ENCODE measurements at places on chromosomes 11 and 22.
A peak's percentile ranks its signal among the peaks of the same experiment; 100 is the strongest.

GRCh38 chr11:57513911-57514537 is 1.5 kb downstream of the SLC43A1 start:
- DNase-seq = peak; percentile 28

- DNase-seq = no peak
Measured at GRCh38 chr11:86988351-86988881, 33.2 kb upstream of the FZD4 start.

DNA sequence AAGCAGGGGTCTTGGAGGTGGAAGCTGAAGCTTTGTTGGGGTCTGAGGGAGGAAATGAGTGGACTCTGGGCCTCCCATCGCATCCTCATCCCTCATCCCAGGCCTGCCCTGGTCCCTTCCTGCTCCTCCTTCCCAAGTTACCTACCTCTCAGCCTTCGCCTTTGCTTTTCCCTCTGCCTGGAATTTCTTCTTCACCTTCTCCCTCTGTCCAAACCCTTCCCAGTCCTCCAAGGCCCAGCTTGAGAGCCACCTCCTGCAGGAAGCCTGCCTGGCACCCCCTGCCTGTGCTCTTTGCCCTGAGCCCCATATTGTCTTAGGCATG is 2.1 kb upstream of the NUDT8 start:
- no peak for DNase-seq

DNA sequence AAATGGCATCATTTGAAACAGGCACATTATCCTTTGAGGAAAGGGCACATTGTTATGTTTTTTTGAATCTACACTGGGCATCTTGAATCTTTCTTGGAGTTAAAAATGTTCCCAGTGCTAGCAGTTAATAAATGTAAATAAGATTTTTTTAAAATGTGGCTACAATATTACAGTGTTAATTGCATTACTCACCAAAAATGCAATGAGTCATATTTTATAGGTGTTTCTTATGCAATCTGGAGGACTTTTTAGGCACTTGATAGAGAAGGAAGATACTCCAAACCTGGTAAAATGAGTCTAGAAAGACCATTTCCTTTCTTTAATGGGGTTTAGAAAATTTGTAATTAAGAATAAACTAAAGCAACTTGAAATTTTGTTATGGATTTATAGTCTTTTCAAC is 238.0 kb downstream of the METTL15 start:
- peak; percentile 28 for DNase-seq

DNA sequence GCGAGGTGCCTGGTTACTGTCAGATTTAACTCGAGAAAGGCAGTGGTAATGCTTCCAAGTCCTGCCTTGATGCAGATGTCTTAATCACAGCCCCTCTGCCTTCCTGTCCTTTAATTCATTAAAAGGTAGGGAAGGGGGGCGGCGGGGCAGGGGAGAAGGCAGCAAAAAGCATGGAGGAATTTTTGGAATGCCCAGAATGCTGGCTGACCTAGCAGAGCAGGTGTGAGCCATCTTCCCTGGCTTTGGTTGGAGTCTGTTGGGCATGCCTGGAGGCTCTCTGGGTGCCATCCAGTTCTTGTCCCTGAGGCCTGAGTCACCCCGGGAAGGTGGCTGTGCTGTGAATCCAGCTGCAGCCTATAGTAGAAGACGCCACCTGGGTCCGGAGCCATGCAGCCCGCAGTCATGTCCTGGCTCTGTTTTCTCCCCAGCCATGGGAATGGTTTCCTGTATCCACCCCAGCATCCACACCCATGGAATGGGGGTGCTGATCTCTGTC is 15.6 kb downstream of the KIAA1671 start:
- no peak for DNase-seq

GRCh38 chr11:39144351-39145130 is 2314.9 kb downstream of the LRRC4C start:
- DNase-seq = no peak

- DNase-seq = no peak
Measured at GRCh38 chr11:58471892-58472291, 29.9 kb upstream of the OR5B12 start.

DNA sequence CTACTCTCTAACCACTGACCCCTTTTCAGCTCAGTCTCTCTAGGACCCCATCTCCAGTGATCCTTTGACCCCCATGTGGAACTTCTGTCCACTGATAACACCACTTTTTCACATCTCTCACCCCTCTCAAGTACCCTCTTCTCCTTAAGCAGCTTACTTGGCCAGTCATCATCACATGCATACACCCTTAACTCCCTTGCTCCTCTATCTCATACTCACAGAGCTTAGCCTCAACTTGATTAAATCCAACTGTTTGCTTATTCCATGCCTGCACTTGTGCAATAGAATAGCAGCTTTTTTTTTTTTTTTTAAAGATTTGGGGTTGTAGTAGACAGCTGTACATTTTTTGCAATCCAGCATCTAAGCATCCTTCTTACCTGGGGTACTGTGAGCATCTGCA is 22.2 kb downstream of the AQP11 start:
- DNase-seq = peak; percentile 30

All from amniotic epithelial cell (primary cell).